ENCODE measurements at places on chromosomes 12 and 14.

- no peak for DNase-seq
Measured at GRCh38 chr12:15597125-15597830, 191.9 kb downstream of the EPS8 start.

DNA sequence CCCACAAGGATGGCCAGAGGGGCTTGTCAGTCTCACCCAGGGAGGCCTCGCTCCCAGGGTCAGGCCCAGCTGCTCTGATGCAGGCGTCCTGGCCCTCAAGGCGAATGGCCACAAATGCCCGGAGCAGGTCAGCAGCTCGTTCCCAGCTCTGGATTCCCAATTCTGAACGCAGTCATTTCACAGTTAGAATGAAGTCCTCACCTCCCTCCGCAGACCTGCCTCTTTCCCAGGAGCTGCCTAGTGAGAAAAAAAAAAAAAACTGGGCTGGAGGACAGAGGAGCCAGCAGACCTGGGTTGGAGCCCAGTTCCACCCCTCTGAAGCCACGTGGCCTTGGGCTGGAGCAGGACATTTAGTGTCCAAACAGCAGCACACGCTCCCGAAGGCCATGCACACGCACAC, 62.2 kb upstream of the DIO3 start:
- DNase-seq = no peak

DNA sequence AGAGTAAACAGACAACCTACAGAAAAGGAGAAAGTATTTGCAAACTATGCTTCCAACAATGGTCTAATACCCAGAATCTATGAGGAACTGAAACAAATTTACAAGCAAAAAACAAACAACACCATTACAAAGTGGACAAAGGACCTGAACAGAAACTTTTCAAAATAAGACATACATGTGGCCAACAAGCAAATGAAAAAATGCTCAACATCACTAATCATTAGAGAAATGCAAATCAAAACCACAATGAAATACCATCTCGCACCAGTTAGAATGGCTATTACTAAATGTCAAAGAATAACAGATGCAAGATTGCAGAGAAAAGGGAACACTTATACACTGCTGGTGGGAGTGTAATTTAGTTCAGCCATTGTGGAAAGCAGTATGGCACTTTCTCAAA, 125.8 kb downstream of the C12orf42 start:
- DNase-seq = no peak

DNA sequence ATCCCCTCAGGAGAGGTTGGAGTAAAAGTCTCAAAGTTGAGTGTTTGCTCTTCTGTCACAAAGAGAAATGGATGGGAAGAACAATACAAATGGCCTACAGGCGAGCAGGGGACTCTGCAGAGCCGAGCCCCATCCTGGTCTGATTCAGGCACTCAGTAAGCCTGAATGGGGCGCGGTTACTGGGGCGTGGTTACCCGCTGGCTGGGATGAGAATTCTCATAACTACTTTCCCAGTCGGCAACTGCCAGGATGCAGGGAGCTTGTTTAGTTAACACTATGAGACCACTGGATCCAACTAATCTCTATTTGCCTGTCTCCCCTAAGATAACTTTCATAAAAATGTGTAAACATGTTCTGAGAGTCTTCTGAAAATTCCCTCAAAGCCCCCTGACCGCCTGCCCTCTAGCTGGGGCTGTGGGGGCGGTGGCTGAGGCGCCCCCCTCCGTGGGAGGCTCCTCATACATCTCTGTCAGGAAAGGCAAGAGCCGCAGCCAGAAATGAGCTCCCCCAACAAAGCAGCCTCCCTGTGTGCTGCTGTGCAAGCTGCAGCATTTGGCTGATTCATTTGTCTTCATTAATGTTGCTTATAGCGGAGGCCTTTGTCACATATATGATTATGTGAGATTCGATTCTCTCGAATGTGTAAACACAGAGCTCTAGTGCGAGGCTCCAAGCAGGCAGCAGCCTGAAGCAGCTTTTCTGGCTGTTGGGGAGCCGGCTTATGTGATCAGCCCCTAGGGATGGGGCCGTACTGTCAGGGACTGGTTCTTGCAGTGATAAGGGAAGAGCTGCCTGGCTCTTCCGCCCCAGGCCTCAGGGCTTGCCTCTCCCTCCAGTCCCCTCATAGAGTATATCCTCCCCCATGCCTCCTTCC, 126.1 kb upstream of the ARHGAP5 start:
- DNase-seq = no peak

GRCh38 chr12:131386781-131387180, 324.1 kb upstream of the SFSWAP start:
- no peak for DNase-seq

DNA sequence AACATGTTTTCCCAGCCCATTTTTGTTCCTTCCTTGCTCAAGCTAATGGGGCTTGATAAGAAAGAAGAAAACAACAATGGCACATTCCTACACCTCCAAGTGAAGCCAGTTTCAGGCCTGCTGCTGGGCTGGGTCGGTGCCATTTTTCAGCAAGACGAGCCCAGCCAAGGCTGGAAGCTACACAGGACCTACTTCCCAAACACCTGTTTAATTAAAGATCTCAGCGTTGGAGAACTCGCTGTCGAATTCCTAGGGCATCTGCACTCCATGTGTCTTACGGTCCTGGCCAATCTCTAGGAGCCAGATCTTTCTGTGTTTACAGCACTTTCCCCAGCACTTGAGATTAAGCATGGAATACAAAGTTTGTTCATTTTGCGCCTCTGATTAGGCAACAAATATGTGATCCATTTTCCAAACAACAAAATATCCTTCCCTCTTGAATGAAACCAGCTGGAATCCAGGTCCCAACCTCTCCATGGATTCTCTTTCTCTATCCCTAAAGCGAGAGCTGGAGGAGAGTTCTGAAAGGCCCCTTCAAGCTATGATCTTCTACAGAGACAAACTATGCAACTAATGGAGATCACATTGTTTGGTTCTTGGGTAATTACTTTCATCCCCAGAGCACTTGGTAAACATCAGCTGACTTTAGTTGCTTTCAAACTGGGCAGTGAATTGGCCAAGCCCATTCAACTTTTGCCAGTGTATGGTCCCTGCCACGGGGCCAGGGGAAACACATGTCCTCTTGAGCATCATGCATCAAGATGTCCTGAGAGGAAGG, 34.3 kb upstream of the TC2N start:
- no peak for DNase-seq

DNA sequence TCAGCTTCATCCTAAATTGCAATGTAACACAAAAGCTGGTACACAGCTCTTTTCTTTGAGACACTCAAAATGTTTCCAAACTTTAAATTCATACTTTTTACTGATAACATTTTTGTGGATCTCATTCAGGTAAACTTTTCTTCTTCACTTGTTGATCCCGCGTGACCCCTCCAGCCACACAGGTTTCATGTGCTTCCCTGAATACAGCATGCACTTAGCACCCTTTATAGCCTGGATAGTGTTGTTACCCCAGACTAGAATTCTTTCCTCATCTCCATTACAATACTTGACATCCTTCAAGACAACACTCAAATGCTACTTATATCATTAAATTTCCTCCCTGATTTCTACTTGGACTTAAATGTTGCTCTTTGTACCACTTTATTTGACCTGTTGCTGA, 373.4 kb downstream of the RAD51B start:
- no peak for DNase-seq

- DNase-seq = no peak
Measured at GRCh38 chr12:72082986-72083820, 144.6 kb downstream of the TPH2 start.

DNA sequence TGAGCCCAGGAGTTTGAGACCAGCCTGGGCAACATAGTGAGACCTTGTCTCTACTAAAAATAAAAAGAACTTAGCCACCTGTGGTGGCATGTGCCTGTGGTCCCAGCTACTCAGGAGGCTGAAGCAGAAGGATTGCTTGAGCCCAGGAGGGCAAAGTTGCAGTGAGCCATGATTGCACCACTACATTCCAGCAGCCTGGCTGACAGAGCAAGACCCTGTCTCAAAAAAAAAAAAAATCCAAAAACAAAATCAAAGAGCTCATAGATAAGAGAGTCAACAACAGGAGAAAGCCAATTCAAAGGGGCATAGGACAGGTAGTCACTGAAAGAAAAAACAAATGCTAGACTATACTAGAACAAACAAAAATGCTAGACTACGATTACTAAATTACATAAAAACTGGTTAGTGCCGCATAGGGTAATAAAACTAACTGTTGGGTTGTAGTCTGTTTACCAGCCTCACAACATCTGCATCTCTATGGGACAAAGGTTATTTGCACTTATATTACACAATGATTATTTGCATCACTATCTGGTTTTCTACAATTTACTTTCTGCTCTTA, 16.6 kb upstream of the EEA1 start:
- no peak for DNase-seq

DNA sequence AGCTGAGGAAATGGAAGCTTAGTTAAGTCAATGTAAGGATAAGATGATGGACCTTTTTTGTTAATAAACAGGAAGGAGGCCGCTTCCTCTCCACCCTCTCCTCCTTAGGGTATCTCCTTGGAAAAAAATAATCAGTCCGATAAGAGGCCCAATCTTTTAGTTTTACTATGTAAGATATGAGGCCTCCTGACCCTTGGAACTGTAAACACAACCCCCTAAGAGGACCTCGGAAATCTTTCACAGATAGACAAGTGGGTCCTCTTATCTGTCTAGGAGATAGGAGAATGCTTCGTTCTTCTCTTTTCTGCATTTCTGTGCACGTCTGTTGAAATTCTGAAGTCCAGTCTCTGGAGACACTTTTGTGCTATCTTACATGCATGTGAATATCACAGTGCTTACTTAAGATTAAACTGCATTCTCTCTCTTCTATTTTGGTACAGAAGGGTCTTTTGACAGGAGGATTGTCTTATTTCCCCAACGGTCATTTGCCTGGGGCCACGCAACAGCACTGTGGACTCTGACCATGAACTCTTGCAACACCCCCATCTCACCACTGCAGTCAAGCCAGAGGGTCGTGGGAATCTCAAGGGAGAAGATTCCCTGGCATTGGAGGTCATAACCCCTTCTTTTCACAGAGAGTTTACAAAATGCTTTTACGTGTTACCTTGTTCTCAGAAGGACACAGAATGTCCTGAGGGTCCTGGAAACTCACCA, 313.0 kb upstream of the RTL1 start:
- no peak for DNase-seq

DNA sequence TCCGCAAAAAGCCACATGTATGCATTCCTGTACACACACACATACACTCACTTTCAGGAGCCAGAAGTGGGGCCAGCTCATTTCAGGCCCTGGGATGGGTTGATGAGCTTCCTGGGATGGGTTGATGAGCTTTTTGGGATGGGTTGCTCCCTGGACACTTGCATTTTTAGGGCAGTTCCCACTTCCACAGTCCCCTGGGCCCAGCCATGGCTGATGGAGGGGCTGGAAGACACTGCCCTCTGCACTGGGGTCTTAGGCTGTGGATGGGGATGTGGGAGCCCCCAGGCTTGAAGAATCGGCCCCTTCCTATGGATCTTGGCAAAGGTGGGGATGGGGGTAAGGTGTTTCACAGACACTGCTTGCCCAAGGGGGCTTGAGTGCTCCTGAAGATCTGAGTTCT, 12.7 kb downstream of the ACVRL1 start:
- DNase-seq = no peak

- DNase-seq = no peak
Measured at GRCh38 chr12:70645494-70646317, 8.5 kb upstream of the PTPRB start.

- no peak for DNase-seq
Measured at GRCh38 chr12:1517734-1518525, 76.5 kb downstream of the FBXL14 start.

DNA sequence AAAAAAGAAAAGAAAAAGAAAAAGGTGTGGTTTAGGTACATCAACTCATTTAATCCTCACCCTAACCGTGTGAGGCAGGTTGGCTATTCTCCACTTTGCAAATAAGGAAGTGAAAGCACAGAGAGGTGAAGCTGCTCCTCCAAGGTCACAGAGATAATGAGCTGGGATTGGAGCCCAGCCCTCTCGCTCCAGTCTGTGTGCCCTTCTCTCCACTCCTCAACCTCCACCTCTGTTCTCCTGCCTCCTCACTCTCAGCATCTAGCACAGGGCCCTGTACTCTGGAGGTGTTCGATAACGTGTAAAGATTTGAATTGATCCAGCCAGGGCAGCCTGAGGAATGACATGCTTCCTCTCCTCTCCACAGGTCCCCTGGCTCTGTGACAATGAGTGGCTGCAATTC, 502.3 kb downstream of the TMEM132D start:
- no peak for DNase-seq

DNA sequence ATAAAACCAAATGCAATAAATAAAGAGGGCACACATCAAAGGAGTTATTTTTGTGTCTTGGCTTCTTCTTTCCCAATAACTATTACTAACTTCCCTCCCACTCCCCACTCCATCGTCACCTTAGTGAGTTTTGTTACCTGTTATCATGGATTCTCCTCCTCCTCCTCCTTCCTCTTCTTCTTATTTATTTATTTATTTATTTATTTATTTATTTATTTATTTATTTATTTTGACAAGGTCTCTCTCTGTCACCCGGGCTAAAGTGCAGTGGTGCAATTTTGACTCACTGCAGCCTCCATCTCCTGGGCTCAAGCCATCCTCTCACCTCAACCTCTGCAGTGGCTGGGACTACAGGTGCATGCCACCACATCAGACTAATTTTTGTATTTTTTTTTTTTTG, 26.4 kb downstream of the WIF1 start:
- DNase-seq = no peak

DNA sequence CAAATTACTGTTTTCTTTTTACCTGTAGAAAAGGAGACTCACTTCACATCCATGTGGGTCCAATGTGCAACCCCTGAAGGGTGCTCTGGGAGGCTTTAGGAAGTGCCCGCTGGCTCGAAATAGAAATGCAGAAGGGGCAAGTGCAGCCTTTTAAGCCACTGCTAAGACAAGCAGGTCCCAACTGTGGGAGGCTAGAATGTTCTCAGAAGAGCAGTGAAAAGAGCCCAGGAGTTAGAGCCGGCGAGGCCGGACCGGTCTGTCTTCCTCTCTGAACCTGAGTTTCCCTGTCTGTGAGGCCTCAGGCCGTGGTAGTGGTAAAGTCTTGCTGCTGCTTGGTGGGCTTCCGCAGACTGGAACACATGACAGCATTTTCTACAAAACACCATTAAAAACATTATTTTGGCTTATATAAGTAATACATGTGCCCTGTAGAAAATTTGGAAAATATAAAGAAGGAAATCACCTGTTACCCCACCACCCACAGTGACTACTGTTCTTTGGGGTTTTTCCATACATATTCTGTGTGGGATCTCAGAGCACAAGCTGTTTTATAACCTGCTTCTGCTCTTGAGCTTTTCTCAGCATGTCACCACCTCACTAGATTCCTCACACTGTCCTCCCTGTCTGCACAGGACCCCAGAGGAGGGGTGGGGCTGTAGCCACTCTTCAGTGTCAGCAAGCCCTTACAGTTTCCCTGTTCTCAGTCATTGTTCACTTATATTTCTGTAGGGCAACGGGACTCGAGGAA, 6.0 kb downstream of the CKB start:
- DNase-seq = no peak

DNA sequence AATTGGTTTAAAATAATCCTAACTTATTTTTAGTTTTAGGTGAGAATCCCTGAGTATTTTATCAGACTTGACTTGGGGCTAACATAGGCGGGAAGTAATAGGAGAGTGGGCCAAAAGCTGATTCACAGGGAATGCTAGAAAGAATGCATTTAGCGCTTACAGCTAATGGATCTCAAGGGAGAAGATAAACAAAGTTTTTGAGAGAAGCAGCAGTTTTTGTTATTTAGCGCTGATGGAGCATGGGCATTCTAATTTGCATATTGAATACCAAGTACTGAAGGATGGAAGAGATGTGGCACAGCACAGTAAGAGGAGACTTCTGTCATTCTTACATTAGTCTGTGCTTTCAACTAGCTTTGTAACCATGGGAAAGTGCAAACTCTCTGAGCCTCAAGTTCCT, 436.0 kb upstream of the FBXO33 start:
- DNase-seq = no peak

- DNase-seq = no peak
Measured at GRCh38 chr12:102513739-102514138, 33.4 kb upstream of the IGF1 start.

Data from CD4-positive, alpha-beta T cell (primary cell).